NCI-H524 (cell line): ENCODE measurements at places on chromosomes 1 and 21.
A peak's percentile ranks its signal among the peaks of the same experiment; 100 is the strongest.

DNA sequence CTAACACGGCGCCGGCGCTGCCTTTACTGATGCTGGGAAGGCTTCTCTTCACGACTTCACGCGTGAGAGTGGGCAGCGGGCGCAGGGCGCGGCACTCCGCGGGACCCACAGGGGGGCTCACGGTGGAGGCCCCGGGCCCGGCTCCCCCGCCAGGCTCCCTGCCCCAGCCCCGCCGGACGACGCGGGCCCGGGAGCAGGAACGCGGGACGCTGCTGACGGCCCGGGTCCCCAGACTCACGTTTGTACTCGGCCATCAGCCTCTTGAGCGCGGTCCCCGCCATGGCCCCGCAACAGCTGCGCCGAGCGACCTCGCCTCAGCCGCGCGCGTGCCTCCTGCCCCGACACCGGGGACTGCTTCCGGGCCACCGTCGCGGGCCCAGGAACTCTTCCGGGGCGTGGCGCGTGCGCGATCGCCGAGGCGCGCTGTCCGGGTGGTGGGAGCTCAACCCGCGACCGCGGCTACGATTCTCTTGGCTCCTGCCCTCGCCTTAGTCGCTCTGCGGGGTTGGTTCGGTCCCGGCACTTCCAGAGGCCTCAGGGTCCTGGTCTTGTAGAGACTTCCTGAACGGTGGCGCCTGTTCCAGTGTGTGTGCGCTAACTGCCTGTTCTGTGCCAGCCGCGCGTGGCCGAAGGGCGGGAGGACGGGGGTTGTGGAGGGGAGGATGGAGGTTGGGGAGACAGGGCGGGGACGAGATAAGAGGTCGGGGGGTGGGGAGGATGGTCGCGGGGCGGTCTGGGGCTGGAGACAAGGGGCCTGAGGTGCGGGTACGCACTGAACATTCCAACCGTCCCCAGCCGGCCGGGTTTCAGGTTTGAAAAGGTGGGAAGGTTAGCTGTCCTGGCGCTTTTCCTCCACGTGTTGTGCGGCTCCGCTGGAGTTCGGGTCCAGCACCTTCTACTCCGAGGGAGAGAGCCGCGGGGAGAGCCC, at the start of gene UBE2G2:
UBE2G2 (minus strand) TSS at position 353 of the 928 bp plus-strand sequence; CDS start at position 281, 72 bp downstream.
- DNase-seq = peak; percentile 69

- DNase-seq = no peak
Measured at GRCh38 chr21:43842742-43843141, 22.3 kb upstream of the AGPAT3 start.

- no peak for DNase-seq
Measured at GRCh38 chr1:14919751-14920150, 233.8 kb upstream of the TMEM51 start.

DNA sequence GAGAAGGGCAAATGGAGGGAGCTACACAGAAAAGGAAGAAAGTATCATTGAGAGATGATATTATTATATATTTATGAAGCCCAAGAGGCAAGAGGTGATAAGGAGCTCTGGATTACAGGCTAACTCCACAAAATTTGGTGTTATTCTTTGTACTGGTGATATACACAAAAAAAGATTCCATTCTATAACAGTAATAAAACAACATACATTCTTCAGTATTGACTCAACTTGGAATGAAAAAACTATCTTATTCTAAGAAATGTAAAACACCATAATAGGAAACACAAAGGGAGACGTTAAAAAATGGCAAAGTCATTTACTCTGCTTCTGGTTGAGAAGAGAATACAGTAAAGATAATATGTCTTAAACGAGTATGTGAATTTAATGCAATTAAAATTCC, 99.4 kb downstream of the TEX35 start:
- no peak for DNase-seq

GRCh38 chr1:90987841-90988240, 34.0 kb downstream of the ZNF644 start:
- DNase-seq = no peak

DNA sequence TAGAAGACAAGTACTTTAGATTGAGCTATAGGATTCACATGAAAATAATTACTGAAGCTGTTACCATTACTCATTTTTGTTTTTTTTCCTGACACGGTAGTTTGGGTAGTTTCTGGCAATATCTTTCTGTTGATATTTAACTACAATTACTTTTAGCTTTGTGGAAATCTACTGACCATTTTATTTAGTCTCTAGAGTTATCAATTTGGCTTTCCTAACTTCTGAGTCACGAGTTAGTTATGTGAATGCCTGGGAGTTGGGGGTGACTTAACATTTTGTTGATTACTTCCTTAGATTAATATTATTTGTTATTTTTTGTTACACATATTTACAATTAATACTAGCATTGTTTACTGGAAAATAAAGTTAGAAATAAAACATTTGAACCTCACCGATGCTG, 160.6 kb downstream of the HMCN1 start:
- DNase-seq = no peak

DNA sequence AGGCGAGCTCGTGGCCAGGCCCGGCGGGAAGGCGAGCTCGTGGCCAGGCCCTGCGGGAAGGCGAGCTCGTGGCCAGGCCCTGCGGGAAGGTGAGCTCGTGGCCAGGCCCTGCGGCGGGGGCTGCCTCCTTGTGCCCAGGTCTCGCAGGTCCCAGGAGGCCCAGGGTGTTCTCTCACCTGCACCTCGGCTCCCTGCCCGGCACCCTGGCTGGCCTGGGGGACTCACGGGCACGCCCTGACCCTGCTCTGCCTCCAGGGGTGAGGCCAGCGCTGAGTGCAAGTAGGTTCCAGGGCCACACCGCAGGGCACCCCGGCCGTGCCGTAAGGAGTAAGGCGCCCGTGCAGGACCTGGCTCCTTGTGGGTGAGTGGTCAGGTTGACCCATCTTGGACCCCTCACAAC, 4.4 kb downstream of the SDF4 start:
- DNase-seq = no peak

DNA sequence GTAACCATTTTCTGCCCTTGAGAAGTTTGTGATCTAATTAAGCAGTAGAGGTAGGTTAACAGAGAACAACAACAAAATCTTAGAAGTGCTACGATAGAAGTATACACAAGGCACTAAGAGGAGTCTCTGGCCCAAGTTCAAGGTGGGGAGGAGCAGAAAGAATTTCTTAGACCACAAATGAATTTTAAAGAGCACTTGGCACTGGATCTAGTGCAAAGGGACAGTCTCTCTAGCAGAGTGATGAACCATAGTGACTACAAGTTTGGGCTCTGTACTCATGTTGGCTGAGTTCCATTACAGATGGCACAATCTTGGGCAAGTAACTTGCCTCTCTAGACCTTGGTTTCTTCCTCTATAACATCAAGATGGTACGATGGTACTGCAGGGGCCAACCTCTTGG, 33.3 kb upstream of the PIGC start:
- DNase-seq = no peak

DNA sequence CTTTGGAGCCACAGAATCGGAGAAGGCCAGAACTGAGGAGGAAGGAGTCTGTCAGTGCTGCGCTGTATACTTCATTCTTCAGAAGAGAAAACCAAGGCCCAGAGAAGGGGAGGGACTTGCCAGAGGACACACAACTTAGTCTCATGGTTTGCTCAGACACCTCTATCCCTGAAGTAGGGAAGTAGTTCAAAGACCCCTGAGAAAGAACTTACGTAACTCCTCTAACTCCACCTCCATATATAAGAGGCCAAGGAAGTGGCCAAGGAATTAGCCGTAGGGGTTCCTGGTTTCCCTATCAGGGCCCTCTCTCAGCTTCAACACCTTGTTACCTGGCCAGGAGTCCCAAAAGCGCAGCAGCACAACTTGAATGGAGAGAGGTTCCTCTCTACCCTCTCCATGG, 580 bp upstream of the NECTIN4 start:
- no peak for DNase-seq

DNA sequence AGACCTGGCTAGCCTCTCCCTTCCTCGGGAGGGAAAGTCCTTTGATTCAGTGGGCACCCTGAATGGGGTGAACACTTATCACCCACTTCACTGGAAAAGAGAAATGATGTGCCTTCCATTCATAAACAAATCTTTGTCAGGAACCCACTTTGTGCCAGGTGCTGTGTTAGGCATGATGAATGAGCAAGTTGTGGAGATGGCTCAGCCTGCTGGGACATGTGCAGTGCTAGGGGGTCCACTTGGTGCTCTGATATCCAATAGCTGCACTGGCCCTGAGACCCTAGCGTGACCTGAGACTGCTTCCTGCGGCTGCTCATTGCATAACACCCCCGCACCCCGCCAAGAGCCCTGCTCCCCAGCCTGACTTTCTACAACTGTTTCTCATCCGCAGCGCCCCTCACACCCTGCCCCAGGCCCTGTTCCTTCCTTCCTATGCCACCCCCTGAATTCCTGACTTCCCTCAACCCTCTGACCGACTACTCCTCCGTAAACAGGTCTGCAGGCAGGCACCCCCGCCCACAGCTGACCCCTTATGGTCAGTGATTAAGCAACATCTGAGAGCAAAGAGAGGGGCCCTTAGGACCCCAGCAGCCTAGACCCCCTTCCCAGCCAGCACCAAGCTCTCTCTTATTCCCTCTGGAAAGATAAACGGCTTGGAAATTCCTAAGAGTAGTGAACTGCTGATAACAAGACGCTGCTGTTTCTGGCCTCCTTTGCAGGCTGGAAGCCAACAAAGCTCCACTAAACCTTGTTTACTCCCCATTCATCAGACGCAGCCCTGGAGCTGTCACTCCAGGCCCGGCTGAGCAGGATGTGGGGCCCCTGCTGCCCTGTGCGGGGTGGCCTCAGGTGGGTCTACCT, 12.9 kb downstream of the CSRP1 start:
- no peak for DNase-seq
